Dermis lymphatic vessel endothelial cell (primary cell): ENCODE measurements at places on chromosomes 4 and X. TPM values are rescaled to one million over a fixed set of nuclear protein-coding genes. Genes with fewer than 3 reads are reported as not detected.

Gene MTCP1
- 17.6 and 20.7 TPM in 2 replicates for total RNA-seq

Gene ZFP92
- 0.26 and 0.43 TPM in 2 replicates for total RNA-seq

Gene GABRG1
- total RNA-seq, result not detected in 2 replicates

Gene INTU
- total RNA-seq, result 0.54 and 2.8 TPM in 2 replicates

Gene PRSS12
- total RNA-seq, result 7.0 and 8.2 TPM in 2 replicates

Gene STIM2
- 17.2 and 20.4 TPM in 2 replicates for total RNA-seq

Gene MAGEA2B
- total RNA-seq, result not detected in 2 replicates

Gene S100G
- total RNA-seq, result not detected in 2 replicates

Gene GATA1
- not detected in 2 replicates for total RNA-seq

Gene GPR78
- total RNA-seq, result not detected in 2 replicates

Gene RBMXL3
- total RNA-seq, result not detected in 2 replicates

Gene PDCL2
- not detected in 2 replicates for total RNA-seq

Gene CAMK2D
- total RNA-seq, result 53.4 and 60.3 TPM in 2 replicates

Gene EVC2
- 10.9 and 12.7 TPM in 2 replicates for total RNA-seq

Gene IL15
- 0.52 and 2.1 TPM in 2 replicates for total RNA-seq

Gene HSFX4
- total RNA-seq, result not detected in 2 replicates

Gene IKBKG
- 9.5 and 12.7 TPM in 2 replicates for total RNA-seq

Gene MAB21L2
- 0.22 and 0.60 TPM in 2 replicates for total RNA-seq

Gene FREM3
- total RNA-seq, result 0.09 and 0.54 TPM in 2 replicates

Gene WAS
- total RNA-seq, result not detected in 2 replicates

Gene XAGE1A
- total RNA-seq, result not detected in 2 replicates

Gene DIPK2B
- 55.9 and 62.7 TPM in 2 replicates for total RNA-seq

Gene ADAMTS3
- 0.33 and 0.34 TPM in 2 replicates for total RNA-seq

Gene CCDC158
- total RNA-seq, result not detected in 2 replicates

Gene KCND1
- total RNA-seq, result 0.09 and 0.22 TPM in 2 replicates

Gene SLC16A2
- 0.43 and 1.1 TPM in 2 replicates for total RNA-seq

Gene MAGEB10
- total RNA-seq, result not detected in 2 replicates

Gene PABPC1L2A
- total RNA-seq, result not detected in 2 replicates

Gene NUP62CL
- 0.11 TPM in 1 of 2 replicates, not detected in the other for total RNA-seq

Gene GPR50
- not detected in 2 replicates for total RNA-seq

Gene CXCL1
- total RNA-seq, result 1.0 and 5.3 TPM in 2 replicates

Gene ANOS1
- under 0.01 and 0.09 TPM in 2 replicates for total RNA-seq

Gene MAGEE2
- not detected in 2 replicates for total RNA-seq

Gene DCLK2
- 2.4 and 4.2 TPM in 2 replicates for total RNA-seq

Gene TIMM17B
- 18.6 and 20.2 TPM in 2 replicates for total RNA-seq

Gene TSPYL2
- 9.0 and 14.0 TPM in 2 replicates for total RNA-seq

Gene CXCL10
- total RNA-seq, result not detected in 2 replicates

Gene ING2
- 5.1 and 5.5 TPM in 2 replicates for total RNA-seq

Gene DRD5
- not detected in 2 replicates for total RNA-seq
